Caco-2 (cell line): ENCODE measurements at places on chromosomes 4 and X.

- no peak for DNase-seq
Observed at GRCh38 chr4:99857307-99857706, 36.9 kb downstream of the LAMTOR3 start.

DNA sequence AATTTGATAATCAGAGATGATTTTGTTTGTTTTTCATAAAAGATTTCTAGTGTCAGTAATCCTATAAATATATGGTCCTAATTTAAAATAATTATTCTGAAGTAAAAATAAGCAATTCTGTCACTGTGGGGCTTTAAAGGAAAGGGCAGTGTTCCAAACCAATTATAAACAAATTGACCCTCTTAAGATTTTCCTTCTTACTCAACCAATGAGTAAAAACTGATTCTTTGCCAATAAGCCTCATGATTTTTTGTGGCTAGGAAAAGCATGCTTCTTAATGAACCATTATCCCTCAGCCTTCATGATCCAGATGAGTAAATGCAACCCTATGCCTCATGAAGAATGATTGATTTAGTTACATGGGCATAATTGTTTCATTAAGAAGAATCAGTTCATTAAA, 1010.4 kb downstream of the ADGRL3 start:
- no peak for DNase-seq

- no peak for DNase-seq
Observed at GRCh38 chr4:7574287-7575014, 139.7 kb upstream of the PSAPL1 start.

GRCh38 chr4:19514276-19515070, 737.2 kb upstream of the SLIT2 start:
- no peak for DNase-seq

- no peak for DNase-seq
Observed at GRCh38 chr4:5689065-5689464, 19.3 kb downstream of the EVC2 start.

DNA sequence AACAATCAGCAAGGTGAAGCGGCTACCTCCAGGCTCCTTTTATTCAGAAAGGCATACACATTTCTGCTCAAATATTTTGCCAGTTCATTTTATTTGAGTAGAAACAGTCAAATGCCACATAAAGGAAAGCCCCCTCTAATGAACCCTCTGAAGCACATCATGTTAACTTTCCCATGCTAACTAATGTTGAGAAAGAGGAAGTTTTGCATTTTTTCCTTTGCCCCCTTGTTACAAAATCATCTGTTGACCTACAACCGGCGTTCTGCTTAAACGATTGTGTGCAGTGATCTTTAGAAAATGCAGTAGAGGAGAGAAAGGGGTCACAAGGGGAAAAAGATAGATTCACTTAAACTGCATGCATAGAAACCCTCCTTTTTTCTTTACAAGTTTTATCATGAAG, 25.2 kb upstream of the ATXN3L start:
- no peak for DNase-seq

- DNase-seq: no peak
Observed at GRCh38 chrX:11416600-11416999, 123.4 kb downstream of the AMELX start.

GRCh38 chr4:177109769-177110168, 199.9 kb upstream of the NEIL3 start:
- DNase-seq: no peak

DNA sequence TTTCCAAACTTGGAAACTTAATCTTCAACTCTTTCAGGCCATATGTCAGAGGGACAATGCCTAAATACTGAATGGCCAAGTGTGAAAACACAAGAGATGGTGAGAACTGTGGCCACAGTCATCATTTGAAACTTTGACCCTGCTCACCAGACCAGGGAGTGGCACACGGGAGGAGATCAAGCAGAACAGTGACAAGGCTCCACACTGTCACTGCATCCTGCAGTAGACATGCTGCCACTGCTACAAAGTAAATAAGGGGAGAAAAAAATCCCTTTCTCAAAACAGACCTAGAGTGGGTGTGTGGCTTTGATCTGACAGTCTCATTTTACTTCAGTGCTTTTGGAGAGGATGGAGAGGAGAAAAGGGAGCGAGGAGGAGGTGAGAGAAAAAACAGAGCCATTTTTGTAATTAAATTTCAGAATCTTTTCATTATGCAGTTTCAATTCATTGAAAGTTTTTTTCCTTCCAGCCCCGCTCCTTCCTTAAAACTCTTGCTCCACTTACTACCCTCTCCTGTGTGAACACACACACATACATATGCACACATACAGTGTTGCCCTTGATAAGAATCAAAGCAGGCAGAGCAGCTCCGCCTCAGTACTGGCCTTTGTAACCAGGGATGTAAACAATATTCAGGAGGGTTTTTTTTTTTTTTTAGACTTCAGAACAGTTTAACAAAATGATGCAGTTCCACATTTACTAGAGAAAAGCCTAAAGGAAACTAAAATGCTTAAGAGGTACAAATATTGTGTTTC, 34.4 kb downstream of the NEXMIF start:
- DNase-seq: no peak

- DNase-seq: no peak
Observed at GRCh38 chr4:37650481-37650880, 35.7 kb downstream of the RELL1 start.

GRCh38 chrX:30939928-30940327, 50.9 kb upstream of the TAB3 start:
- DNase-seq: peak; percentile 79

DNA sequence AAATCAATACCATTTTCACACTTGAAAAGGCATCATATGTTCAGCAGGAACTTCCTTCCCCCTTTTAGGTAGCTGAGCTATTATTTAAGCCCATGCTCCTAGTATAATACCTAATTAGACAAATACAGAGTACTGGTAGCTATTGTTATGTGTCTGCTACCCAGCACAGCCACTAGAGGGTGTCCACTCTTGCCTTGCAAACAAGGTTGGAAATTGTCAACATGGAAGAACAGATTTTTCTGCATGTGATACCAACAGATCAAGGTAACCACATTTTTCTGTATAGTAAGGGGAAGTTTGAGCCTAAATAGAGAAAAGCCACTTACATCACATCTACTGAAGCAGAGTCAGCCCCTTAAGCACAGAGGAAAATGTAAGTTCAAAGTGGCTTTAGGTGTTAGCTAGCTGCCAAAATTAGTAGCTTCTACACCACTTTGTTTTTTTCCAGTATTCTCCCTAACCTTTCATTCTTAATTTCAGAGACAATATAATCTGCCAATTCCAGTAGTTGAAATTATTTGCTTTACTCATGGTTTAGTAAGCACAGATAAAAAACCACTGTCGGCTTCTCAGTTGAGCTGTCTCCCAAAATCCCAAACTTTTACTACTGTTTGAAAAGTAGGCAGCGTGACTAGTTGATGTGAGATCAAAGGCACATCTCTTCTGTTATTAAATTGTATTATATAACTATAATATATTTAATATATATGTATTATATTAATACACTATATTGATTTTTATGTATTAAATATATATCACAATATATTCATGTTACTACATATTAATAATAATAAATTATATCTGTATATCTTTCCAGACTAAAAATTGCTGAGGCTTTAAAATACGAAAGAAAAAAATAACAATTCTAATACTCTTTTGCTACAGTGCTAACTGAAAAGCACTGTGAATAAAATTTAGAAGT, 38.2 kb downstream of the EDNRA start:
- DNase-seq: peak; percentile 65

DNA sequence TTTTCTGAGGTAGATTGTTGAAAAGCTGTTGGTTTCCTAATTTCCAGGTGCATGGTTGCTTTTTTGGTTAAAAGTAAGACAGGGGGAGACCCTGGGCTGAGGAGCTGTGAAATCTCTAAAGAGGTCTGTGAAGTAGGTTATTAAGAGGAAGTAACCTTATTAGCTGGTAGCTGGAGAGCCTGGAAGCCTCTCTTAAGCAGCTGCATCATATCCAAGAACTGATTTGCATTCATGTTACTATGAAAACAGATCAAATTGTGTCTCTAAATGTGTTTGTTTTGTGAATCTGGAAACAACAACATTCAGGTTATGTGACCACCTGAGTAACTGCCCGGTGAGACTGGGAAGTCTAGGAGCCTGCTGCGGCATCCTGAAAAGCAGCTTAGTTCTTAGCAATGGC, 54.1 kb downstream of the ARHGAP10 start:
- DNase-seq: no peak
